ENCODE measurements at places on chromosomes 2 and 18.

GRCh38 chr2:128577141-128577930, 258.7 kb upstream of the HS6ST1 start:
- DNase-seq: no peak

DNA sequence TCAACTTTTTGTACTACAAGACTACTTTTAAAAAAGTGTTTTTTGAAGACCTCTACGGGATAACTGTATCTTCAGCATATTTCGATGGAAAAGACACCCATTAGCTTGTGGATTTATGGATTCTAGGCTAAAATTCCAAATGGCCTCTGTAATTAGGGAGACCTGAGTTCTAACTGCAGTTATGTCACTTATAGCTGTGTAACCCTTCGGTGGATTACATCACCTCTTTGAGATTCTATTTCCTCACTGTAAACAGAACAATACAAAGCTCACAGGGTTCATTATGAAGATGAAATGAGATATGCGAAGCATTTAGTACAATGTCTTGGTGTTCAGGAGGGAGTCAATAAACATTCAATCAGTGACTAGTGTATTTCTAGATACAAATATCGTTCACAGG, 24.2 kb downstream of the LMAN2L start:
- DNase-seq: no peak

GRCh38 chr2:9970200-9971044, 18.9 kb downstream of the GRHL1 start:
- no peak for DNase-seq

DNA sequence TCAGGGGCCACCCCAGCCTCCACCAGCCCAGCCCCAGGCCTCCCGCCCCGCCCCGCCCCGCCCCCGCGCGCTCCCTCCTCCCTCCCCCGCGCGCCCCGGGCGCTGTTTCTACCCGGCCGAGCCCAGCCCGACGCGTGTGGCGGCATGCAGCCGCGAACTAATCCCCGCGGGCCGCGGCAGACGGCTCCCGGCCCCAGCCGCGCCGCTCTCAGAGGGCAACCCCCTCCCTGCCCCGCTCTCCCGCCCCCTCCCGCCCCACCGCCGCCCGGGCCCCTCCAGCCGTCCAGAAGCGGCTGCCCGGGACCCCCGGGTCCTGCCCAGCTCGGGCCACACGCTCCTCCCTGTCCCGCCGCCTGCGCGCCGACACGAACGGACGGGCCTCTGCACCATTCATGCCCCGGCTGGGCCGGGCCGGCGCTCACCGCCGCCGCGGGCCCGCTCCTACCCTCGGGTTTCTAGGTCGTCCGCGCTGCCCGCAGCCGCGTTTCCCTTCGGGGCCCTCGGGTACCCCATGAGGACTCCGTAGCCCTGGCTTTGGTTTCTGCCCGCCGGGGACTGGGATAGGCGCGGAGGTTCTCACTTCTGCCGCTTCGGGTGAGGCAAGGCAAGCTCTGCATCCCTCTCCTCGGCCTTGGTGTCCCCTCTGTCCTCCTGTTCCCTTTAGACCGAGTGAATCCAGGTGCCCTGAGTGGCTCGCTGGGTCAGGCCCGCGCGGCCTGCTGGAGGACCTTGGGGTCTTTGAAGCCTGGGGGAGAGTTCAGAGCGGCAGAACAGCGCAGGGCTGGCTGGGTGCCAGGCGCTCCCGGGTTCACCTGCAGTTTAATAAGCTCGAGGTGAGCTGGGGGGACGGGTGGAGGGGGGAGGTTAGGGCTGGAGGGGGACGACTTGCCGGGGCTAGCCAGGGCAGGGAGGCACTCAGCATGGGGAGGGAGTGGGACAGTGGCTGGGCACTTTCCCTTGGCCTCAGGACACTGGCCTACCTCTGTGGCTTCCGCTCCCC, 3.1 kb downstream of the WNT10A start:
- no peak for DNase-seq

DNA sequence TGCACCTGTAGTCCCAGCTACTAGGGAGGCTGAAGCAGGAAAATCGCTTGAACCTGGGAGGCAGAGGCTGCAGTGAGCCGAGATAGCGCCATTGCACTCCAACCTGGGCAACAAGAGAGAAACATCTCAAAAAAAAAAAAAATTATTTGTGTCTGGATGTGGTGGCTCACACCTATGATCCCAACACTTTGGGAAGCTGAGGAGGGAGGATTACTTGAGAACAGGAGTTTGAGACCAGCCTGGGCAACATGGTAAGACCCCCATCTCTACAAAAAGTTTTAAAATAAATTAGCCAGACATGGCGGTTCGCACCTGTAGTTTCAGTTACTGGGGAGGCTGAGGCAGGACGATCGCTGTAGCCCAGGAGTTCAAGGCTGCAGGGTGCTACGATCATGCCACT, 1.6 kb upstream of the VAMP8 start:
- DNase-seq: no peak

- DNase-seq: no peak
These were observed 594.9 kb upstream of the CDH2 start for GRCh38 chr18:28771849-28772248.

- DNase-seq: no peak
These were observed 1.4 kb downstream of the GPR35 start for GRCh38 chr2:240626531-240627300.

DNA sequence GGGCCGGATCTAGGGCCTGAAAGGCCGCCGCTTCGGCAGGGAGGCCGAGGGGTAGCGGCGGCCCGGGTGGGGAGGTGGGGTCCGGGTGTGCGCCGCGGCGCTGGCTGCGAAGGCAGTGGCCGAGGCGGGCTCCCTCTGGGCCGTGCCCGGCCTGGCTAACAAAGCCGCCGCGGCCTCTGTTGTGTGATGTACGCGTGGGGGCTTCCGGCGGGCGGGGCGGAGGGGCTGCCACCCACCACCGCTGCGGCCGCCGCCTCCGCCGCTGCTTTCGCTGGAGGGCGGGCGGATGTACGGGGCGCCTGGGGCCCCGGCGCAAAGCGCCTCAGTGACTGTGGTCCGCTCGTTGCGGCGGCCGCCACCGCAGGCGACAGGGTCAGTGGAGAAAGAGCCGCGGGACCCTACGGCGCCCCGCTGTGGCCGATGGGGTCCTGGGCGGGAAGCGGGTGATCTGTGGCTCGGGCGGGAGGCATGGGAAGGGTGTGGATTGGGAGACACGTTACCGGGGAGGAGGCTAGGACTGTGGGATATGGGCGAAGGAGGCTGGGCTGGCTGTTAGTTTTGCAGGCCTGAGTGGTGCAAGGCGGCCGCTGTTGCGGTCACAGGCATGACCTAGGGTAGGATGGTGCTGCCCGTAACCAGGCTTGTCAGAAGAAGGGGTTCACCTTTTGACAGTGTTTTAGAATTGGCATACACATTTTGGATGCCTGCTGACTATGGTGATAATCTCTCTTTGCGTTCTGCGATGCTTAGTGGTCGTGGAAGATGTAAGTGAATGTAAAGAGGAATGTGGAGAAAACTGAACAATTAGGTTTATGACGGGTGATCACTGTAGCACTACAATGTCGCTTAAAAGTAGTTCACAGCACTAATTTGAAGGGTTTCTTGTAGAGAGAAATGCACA, 662 bp downstream of the BZW1 start:
- peak; percentile 19 for DNase-seq

GRCh38 chr18:64115881-64116280, 33.0 kb downstream of the LINC00305 start:
- DNase-seq: no peak

- no peak for DNase-seq
These were observed 47.3 kb upstream of the SNTG2 start for GRCh38 chr2:903223-903900.

DNA sequence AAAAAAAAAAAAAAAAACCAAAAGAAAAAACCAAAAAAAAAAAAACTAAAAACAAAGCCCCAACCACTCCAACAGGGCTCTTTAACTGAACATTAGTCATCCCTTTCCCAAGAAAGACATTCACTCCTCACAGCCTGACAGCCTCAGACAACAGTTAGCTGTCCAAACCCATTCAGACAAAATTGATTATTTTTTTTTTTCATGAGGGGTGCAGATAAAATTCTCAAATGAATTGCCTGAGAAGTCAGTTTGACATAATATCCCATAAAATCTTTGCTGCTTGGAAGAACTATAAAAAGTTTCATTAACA, 206.1 kb upstream of the REV1 start:
- DNase-seq: no peak

DNA sequence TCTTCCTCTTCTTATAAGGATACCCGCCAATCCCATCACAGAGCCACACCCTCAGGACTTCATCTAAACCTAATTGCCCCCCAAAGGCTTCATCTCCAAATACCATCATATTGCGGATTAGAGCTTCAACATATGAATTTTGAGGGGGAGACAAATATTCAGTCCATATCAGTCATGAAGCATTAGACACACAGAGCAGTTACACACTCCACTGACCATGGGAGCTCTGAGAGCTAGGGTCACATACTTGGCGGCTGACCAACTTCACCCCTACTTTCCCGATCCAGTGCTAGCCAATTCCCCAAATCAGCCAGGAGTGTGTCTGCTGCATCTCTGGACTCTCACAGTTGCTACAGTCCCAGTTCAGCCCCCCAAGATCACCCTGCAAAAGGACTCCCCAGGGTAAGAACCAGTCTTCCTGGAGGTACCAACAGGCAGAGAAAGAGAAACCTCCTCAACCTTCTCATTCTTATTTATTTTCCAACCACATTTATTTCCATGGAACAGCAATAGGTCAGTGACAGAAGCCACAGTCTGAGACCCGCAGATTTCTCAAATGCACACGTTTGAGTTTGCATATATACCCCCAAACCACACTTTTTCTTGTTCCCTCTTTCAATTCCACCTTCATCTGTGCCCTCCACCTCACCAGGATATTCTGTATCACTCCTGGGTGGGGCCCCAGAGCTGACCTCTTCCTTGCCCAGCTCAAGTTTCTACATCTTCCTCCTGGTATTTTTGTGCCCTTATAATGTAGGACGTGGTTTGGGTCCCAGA, 33.3 kb downstream of the SPP2 start:
- DNase-seq: no peak

- no peak for DNase-seq
These were observed 168.5 kb downstream of the TPGS2 start for GRCh38 chr18:36660311-36660710.

GRCh38 chr18:70413455-70413854, 124.6 kb downstream of the SOCS6 start:
- DNase-seq: no peak

DNA sequence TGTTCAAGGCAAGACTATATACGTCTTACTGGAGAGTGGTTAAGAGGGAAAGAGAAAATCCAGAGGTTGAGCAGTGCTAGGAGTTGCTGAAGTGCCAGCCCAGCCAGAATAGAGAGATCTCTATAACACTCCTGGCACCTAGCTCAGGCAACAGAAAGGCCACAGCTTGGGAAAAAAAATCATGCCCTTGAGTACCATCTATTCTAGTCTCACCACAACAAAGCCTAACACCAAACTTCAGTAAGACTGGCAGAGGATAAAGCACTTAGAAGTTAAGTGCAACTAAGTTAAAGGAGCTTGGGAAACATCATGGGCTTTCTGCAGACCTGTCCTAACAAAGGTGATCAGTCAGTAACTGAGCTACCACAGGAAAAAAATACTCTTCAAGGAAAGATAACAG, 24.2 kb downstream of the INO80C start:
- DNase-seq: no peak

- no peak for DNase-seq
These were observed 51.3 kb upstream of the RND3 start for GRCh38 chr2:150538651-150539201.

GRCh38 chr2:26613241-26614215, 27.6 kb downstream of the CIB4 start:
- no peak for DNase-seq

DNA sequence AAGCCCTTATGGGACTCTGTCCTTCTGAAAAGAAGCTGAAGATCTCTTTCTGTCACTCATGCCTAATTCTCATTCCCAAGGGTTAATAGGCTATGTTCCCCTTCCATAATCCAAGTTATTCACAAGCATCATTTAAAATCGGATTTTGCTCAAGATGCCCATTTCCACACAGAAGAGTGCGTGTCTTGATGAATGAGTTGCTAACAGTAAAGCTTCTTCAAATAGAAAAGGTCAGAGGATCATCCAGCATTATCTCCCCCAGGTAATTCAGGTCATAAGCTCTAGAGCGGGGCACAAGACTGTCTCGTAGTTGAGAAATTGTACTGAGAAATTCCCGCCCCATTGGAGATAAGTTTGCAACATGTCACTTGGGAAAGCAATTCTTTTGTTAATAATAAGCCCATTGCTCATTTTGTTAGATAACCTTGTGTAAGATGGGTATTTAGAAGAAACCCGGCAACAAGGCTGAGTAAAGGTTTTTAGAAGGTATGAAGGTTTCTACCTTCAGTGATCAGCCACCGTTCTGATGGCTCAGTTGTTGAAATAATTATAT, 290.7 kb upstream of the EPAS1 start:
- DNase-seq: no peak

DNA sequence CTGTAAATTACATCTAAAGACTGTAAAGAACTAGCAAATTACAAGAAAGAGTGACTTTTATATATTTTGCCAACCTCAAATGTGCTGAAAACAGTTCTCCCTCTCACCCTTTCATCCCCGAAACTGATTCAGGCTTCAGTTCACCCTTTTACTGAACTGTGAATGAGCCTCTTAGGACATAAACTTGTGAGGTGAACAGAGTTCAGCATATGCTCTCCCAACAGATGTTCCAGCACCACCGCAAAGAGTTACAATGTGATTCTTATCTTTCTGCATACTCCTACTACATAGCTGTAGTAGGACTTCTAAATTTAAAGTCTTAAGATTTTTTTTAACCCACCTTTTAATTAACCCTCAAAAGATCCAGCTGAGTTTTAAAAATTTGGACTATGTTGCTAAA, 1.2 kb upstream of the ZCCHC2 start:
- DNase-seq: no peak

GRCh38 chr2:26612522-26613240, 28.5 kb downstream of the CIB4 start:
- DNase-seq: no peak

DNA sequence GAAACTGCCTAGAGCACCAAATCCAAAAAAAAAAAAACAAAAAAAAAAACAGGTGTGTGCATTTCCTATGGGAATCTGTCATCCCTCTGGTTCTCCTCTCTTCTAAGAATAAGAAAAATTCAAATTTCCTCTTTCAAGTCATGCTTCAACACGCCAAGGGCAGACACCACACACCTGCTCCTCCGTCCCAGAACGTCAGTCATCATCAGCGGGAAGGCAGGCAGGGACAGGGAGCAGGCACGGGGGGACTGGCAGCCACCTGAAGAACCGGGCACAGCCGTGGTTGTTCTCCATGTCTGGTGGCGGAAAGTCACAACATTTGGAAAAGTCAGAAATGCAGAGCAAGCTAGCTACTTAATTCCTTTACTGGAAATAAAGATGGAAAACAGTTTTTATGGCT, 214.8 kb downstream of the IKZF2 start:
- DNase-seq: peak; percentile 84

DNA sequence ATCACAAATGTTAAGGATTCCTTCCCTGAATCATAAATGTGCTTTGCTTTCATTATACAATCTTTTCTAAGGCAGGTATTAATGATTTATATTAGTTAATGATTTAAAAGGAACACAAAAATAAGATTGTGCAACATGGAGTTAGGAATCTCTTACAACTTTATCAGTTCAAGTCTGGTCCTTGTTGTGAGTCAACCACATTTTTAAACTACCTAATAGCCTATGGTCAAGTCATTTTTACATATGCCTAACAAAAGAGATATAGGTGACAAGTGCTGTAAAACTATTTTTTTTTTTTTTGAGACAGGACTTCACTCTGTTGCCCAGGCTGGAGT, 8.2 kb upstream of the INPP1 start:
- no peak for DNase-seq

Data from foreskin keratinocyte (primary cell).